ENCODE measurements at places on chromosomes 2 and 18.

- no peak for DNase-seq
Measured at GRCh38 chr2:1992280-1992679, 248.0 kb upstream of the PXDN start.

DNA sequence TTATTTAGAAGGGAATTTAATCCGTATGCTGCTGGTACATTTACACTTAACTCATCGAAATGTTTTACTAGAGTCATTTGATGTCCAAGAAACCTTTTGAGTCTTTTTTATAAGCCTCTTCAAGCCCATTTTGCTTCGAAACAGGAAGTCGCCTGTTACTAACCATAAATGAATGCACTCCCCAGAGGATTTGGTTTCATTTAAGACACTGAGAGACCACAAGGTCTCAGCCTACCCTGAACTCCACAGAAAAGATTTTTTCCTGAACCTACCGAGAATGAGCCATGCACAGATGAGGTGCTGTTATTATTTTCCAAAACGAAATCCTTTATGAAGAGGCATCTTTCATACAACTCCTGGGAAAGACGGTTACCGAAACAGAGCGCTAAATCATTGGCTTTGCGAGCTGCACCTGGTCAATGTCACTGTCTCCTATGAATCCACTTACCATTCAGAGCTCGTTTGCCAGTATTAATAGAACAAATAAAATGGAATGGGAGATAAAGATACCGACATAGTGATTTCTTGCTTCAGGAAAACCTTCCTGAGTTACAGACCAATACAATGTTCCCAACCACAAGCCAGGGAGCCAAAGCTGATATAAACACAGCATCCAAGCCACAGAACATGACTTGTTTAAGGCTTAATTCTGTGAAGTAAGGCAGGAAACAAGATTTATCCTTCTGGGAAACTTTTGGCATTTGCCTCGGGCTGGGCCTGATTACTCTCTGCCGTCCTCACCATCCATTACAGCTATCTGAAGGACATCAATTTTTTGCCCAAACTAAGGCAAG, 382.1 kb downstream of the OSR1 start:
- DNase-seq = no peak

DNA sequence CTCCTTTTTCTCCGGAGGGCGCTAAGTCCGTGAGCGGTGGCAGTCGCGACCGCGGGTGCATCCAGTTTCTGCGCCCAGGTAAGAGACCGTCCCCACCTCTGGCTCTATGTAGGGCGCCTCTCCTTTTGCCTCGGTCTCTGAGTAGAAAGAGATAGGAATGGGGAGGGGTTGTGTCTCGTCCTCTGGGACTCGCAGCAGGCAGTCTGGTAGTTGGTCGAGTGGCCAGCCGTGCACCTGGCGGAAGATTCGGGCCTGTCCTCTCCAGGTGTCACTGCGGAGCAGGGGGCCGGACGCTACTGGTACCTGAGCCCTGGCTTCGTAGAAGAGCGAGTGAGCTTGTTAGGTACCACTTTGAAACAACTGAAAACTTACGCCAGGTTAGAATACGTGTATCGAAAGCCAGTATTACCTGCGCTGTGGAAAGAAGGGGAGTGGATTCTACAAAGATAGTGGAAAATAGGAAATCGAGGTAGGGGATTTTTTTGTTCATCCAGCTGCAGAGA, 403 bp downstream of the MAP2 start:
- DNase-seq = no peak

- DNase-seq = no peak
Measured at GRCh38 chr2:148613231-148614013, 31.1 kb upstream of the EPC2 start.

GRCh38 chr2:71892896-71893295, 254.8 kb downstream of the CYP26B1 start:
- no peak for DNase-seq
